ACHN (cell line): ENCODE measurements at places on chromosomes 13 and 19.

- DNase-seq, result no peak
Observed at GRCh38 chr19:18392926-18393325, 4.5 kb downstream of the LRRC25 start.

GRCh38 chr19:41691268-41691970 is 3.3 kb upstream of the CEACAM7 start:
- DNase-seq, result no peak

- DNase-seq, result no peak
Observed at GRCh38 chr19:40610396-40611064, 9.4 kb downstream of the LTBP4 start.

DNA sequence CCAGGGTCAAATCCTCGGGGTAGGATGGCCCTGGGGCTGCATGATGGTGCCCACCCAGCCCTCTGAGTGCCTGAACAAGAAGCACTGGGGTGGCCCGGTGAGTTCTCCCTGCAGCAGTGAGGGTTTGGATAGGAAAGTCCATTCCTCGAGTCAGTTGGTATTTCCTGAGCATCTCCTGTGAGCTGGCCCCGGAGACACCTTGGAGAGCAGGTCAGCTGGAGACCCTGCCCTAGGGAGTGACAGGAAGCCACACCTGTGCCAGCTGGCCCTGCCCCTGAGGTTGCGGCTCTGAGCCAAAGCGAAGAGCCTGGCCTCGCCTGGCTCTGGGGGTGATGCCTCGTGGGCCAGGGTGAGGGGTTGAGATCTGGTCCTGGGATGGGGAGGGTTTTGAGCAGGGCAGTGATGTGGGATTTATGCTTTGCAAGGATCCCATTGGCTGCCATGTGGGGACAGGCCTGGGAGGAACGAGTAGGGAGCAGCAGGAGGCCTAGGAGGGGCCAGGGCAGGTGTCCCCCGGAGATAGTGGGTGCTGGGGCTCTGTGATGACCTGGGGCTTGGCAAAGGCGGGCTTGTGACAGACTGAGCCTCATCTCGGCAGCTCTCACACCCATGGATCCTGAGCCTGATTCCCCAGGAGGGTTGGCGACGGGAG is 16.0 kb downstream of the CRTC1 start:
- no peak for DNase-seq

DNA sequence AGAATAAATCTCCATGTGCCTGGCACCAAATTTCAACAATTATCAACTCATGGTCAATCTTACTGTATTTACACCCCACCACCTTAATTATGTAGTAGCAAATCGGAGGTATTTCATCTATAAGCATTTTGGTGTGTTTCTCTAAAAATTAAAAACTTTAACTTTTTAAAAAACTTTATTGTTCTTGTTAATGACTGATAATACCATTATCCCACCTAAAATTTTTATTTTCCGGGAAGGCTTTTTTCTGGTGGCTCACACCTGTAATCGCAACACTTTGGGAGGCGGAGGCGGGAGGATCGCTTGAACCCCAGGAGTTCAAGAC is 453 bp upstream of the PDCD2L start:
- no peak for DNase-seq

GRCh38 chr19:18433015-18433691 is 4.8 kb downstream of the ISYNA1 start:
- DNase-seq, result no peak

DNA sequence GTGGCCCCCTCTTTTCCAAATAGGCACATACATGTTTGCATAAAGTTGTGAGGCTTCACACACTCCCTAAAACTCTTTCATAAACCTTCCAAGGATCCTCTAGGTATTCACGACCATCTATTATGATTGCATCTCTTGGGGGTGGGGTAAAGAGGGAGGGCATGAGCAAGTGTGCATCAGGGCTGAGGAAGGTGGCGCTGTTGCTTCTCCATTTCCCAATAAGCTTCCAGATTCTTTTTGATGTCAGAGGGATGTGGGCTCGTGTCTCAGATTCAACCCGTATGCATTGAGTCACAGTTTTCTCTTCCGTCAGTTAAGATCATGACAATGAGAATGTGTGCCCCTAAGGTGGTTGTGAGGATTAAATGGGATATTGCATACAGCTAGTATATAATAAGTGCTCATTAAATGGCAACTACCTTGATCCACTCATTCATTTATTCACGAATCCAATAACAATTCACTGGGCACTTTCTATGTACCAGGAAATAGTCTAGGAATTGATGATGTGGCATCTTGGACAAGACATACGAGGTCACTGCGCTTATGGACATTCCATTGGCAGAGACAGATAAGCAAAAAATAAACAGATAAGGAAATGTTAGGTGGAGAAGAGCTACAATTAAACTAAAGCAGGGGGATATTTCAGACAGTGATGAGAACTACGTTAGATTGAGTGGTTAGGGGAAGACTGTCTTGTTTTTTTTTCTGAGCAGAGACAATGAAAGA is 10.3 kb downstream of the CYP2B6 start:
- DNase-seq, result no peak

DNA sequence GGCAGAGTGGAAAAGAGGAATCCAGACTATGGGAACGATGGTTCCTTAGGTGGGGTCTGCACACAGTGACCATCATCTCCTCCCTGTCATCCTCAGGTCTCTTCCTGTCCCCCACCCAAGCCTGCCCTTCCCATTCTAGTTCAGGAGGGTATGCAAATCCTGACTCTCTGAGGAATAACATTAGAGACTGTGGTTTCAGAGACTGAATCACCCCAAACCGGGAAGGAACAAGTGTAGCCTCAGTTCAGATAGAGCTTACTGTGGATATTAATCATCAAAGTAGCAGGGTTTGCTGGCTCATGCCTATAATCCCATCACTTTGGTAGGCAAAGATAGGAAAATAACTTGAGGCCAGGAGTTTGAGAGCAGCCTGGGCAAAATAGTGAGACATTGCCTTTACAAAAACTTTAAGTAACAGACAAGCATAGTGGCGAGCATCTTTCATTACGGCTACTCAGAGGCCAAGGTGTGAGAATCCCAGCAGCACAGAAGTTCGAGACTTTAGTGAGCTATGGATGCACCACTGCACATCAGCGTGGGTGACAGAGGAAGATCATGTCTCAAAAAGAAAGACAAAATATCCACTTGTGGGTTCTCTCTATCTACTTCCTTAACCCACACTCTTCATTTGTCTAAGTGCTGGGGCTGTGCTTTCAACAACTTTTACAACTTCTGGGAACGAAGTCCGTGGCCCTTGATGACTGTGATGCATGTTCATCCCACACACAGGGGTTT is 19.3 kb upstream of the LGALS13 start:
- DNase-seq, result no peak

DNA sequence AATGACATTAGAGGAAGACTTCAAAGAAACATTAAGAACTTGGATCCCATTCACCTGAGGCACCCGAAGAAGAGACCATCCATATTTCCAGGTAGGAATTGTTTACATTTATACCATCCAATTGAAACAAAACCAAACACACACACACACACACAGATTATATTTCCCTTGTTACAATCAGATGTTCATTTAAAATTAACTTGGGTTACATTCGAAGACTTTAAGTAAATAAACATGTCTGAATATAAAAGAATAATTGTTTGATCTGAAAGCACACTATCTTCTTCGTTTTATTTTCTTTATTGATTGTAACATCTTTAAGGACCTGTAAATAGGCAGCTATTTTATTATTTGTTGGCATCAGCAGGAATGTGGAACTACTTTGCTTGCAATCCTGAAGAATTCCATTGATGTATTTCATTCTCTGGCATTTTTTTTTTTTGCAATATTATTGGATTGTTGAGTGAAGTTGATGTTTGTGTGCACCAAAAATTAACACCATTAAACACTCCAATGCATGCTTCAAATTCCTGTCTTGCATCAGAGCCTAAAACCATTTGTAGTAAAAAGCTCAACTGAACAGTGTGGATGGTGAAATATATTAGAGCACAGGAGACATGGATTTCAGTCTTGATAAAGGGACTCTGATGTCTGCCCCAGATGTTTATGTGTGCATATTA is 85.3 kb upstream of the FRY start:
- peak; percentile 42 for DNase-seq

GRCh38 chr13:79986890-79987289 is 354.0 kb downstream of the SPRY2 start:
- no peak for DNase-seq

- peak; percentile 12 for DNase-seq
Observed at GRCh38 chr13:32581177-32581786, 5.0 kb upstream of the PDS5B start.

DNA sequence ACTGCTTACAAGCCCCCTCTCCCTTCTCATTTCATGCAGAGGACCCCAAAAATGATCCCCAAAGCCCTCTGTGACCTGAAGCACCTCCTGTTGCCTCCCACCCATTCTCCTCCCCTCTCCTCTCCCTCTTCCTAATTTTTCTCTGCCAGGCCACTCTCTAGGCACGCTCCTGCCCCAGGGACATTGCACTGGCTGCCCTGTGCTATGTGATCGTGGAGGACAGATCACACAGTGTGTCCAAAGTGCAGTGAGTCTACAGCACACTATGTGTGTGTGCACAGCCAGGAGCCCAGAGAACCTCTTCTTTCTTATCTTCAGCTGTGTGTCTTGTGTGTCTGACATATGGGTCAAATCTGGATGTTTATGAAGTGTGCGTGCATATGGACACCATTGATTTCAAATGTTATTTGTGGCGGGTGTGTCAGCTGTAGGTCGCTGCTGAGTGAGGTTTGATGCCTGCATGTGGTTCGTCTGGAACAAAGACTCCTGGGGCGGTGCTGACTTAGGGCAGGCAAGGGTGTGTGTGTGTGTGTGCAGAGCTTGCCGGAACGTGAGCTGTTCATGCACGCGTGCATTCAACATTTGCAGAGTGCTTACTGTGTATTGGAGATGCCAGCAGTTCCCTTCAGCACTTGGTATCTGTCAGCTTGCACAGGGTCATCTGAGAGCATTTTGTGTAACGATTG is 2.1 kb upstream of the KLHL26 start:
- no peak for DNase-seq

GRCh38 chr19:13764101-13764807 is at the start of gene MRI1:
TSS of gene MRI1 (plus strand) at chr19:13764522. CDS start at chr19:13764589, 67 bp downstream.
- peak; percentile 47 for DNase-seq

GRCh38 chr19:24057144-24057543 is 29.8 kb upstream of the ZNF254 start:
- DNase-seq, result no peak

DNA sequence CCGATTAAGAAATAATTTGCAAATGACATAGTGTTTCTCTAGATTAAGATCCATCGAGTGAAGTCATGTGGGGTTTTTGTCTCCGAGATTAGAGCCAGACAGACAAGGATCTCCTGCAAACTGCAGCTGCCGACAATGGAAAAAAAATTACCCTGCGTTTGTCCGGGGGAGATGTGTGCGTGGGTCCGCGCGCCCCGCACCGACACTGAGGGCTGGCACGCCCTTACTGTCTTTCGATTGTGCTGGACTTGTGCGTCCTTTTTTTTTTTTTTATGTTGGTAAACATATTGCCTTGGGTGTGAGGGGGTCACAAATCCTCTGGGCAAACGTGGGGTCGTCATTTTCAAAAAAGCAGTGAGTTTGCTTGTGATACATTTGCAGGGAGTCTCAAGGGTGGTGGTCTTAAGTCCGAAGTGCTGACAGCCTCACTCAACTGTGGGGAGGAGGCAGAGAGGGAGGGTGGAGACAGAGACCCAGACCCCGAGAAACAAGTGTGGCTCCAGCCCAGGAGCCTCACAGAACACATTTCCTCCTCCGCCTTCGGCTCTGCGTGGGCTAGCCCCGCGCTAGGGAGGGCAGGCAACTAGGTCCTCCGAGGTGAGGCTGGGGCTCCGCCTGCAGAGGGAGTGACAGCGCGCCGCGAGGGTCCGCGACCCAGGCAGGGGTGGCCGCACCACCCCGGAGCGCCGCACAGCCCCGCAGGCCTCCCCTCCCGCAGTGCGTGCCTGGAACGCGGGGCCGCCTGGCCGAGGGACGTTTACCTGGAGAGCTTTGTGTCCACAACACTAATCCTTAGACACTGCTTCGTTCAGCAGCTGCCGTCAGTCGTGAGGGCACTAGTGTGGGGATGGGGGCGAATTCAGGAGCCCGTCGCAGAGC is 11.7 kb upstream of the SOX1 start:
- no peak for DNase-seq

- no peak for DNase-seq
Observed at GRCh38 chr13:103803349-103803748, 737.1 kb upstream of the SLC10A2 start.

GRCh38 chr19:30488191-30488590 is 116.0 kb downstream of the ZNF536 start:
- no peak for DNase-seq

DNA sequence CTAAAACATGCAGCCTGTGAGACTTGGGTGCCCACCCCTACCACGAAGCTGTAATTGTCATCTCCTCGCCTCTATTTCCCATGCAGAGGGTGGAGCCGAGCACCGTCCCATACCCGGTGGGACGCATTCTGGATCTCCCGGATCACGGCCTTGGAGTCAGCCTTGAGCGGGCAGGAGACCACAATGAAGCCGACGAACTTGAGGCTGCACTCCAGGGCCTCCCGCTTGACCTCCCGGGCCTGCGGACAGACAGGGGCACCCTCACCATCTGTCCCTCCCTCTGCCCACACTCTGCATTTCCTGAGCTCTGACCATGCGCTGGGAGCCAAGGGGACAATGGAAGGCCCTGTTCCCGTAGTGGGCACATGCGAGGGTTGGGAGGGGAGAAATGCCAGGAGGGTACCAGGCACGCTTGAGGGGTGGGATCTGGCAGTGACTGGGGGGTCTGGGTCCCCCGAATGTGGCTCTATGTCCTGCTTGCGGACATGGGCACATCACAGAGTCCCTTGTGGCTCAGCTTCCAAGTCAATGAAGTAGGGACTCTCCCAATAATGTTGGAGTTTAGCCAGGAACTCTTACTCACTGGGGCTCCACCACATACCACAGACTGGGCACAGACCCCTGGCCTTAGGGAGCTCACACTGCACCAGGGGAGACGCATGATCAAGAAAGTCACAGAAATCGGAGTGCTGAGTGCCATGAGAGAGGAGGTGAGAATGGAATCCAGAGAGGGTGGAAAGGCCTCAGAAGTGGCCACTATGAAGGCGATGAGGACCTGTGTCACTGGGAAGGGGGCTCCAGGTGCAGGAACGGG is 9.2 kb upstream of the GMIP start:
- DNase-seq, result peak; percentile 6

GRCh38 chr19:17061691-17062090 is 13.6 kb downstream of the HAUS8 start:
- no peak for DNase-seq

GRCh38 chr19:29390742-29391141 is 135.1 kb upstream of the VSTM2B start:
- no peak for DNase-seq

- no peak for DNase-seq
Observed at GRCh38 chr13:20001366-20002190, 43.1 kb downstream of the ZMYM2 start.

DNA sequence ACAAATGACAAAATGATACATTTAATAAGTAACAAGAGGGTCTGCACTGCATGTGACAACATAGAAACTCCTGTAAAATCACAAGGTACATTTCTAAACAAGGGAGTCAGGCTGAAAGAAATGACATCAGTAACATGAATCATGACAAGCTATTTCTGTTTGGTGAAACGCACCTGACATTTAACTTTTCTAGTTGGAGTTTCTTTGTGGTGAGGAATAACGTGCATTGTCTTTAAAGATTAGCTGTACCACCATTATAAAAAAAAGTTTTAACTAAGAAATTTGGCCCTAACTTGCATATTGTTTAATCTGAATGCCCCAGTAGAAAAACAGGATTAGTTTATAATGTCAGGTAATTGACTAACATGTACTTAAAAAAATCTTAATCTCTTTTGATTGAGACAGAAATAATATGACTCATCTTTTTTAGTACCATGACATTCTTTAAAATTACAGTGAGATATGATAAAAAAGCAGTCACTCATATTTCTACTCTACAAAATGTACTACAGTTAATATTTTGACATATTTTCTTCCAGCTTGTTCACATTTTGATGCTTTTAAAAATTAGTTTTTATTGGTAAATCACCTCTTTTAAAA is 418.2 kb downstream of the KLF12 start:
- no peak for DNase-seq
